ENCODE measurements at places on chromosomes 5 and 9.

DNA sequence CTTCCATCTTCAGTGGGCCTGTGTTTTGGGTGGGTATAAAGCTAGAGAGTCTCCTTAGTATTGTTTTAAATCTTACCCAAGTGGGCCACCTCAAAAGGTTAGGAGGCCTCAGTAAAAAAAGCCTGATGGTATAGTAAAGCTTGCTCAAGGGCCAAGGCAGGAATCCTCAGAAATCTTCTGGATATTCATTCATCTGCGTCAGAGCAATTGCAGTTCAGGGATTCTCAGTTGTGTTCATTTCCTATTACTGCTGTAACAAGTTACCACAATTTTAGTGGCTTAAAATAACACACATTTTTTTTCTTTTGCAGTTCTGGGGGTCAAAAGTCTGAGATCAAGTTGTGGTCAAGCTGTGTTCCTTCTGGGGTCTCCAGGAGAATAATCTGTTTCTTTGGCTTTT is 985.5 kb downstream of the TLE4 start:
- DNase-seq, result no peak

GRCh38 chr5:66628561-66628960 is 32.4 kb downstream of the MAST4 start:
- no peak for DNase-seq

GRCh38 chr5:147818290-147818689 is 13.2 kb downstream of the SPINK1 start:
- DNase-seq, result no peak

DNA sequence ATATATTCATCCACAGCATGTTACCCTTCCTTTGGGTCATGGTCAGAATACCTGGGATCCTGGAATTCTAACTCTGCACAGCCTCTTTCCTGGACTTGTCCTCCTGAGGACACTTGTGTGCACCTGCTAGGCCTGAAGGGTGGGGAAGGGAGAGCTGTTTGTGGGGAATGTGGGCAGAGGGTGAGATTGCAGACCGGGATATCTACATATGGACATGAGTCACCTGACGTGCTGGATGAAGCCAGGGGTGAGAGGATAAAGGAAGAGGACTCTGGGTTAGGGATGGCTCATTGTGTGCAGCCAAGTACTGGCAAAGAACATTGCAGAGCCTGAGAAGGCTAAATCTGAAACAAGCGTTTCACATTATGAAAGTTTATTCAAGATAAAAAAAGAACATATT is 241.4 kb upstream of the RPS23 start:
- DNase-seq, result no peak

- peak; percentile 32 for DNase-seq
These were observed 1.4 kb upstream of the ENC1 start for GRCh38 chr5:74641735-74642542.

DNA sequence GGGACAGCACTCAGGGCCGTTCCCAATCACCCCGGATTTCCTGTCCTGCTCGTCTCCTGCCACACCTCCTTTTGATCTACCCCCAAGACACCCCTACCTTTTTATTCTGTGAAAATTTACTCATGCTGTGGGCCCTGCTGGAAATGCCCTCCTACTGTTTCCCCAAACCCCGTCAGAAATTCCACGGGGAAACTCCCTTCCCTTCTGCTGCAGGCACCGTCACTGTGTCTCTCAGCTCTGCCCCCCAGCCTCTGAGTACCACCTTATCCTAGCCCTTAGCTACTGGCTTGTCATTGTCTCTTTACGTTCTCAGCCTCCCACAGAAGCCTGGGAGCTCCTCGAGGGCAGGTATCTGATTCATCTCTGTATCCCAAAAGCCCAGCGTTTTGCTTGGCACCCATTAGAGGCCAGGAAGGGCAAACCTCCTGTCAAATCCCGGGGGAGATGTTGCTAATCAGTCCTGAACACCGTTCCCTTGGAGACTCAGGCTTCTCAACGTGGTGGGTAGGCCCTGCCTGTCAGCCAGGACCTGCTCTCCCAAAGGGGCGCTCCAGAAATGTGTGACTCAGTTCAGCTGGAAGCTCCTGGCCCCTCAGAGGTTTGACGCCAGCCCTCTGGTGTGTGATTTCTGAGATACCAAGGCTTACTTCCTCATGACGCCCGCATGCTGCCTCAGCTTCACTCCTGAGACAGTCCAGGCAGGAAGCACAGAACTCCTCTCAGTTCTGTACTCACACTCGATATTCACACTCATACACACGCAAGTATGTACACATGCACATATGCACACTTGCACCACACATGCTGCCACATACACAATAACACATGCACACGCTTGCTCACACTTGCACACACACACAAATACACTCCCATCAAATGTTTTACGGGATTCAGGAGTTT is 50.7 kb upstream of the GRHPR start:
- no peak for DNase-seq

DNA sequence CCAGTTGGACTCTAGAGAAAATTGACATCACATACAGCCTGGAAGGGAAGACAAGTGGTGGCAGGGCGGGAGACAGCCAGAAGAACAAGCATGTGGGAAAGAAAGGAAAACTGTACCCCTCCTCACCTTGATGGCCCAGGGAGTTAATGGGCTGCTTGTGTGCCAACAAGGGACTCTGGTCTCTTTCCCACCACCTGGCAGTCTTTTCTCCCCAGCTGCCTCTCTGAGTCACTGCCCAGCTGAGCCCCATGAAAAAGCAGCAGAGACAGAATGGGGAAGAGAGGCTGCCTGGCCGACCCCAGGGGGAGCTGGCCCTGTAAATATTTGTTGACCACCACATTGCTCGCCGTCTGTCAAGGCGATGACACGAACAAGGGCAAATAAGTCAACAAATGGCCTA is 359.4 kb downstream of the ENC1 start:
- DNase-seq, result no peak

GRCh38 chr9:95491543-95492320 is 25.0 kb downstream of the PTCH1 start:
- no peak for DNase-seq

DNA sequence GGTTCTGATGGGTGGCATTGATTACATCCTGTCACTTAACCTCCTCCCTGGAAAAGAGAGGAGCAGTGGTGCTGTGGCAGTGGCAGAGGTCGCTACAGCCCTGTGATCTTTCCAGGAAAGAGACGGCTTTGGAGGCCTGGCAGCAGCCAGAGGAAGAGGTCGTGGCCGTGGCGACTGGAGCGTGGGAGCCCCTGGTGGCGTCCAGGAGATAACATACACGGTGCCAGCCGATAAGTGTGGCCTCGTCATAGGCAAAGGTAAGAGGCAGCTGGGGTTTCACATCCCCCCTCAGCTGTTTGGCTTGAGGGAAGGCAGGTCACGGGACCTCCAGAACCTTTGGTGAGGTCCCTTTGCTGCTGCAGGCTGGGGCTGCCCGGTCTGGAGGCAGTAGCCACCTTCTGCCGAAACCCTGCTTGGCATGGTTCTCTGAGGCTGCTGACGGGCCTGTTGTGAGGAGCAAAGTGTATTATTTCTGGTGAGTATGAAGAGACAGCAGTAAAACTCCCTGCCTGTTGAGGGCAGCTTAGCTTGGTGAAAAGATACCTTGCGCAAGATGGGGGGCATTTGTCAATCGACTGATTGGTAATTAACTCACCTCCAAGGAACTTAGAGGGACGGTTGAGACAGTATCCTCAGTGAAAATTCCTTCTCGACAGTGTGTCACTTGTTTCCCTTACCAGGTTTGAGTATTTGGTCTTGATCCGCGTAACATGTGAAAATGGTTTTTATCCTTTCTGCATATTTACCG is 38.0 kb upstream of the PRDM12 start:
- no peak for DNase-seq

- DNase-seq, result no peak
These were observed 457.5 kb upstream of the ZNF608 start for GRCh38 chr5:125203912-125204311.

DNA sequence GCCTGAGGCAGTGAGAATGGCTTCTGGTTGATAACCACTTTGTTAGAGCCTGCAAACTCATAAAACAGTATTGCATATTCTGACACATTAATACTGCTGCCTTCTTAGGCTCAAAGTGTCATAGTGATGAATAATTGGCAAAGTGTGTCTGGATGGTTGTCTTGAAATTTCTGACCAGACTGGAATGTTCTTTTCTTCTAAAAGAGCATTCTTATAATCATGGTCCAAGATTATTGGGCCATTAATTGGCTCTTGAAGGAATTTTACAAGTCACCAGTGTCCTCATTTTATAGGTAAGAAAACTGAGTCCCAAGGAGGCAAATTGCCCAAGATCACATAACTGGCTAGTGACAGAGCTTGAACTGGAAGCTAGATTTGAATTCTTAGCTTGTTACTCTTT is 111.7 kb downstream of the PCSK1 start:
- DNase-seq, result no peak

- DNase-seq, result no peak
These were observed 2.3 kb downstream of the LCNL1 start for GRCh38 chr9:136985027-136985602.

DNA sequence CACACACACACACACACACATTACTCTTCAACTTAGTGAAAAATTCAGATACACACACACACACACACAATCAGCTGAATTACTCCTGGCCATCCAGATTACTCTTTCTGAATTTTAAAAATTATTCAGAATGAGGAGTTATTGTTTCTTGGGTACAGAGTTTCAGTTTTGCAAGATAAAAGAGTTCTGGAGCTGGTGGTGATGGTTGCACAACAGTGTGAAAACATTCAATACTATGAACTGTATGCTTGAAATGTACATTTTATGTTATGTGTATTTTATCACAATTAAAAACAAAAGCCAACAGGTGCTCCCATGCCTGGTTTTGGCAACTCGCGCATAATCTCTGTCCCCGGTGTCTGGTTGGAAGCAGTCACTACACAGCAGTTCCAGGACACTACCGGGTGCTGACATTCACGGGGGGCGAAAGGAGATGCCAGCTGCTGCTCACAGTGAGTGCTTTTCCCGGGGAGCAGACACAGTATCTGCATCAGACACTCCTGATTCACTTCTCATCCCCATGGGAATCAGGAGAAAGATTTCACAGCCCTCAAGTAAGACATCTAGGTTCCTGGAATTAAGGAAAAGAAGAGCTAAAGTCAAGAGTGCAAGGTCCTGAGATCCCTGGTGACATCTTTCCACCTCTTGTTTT is 55.7 kb downstream of the LHFPL2 start:
- DNase-seq, result no peak

DNA sequence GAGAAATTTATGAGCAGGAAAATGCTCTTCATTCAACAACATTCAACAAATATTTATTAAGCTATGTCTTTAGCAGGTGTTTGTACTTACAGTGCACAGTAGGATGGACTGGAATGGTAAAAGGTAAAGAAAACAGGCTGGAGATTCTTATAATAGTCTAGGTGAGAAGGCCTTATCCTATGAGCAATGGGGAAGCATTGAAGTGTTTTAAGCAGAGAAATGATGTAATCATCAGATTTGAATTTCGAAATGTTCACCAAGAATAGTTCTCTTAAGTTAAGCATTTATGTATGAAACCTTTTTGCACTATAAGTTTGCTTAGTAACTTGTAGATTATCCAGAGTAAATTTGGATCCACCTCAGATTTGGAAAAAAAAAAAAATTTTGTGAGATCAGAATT is 209.3 kb downstream of the NR3C1 start:
- no peak for DNase-seq

DNA sequence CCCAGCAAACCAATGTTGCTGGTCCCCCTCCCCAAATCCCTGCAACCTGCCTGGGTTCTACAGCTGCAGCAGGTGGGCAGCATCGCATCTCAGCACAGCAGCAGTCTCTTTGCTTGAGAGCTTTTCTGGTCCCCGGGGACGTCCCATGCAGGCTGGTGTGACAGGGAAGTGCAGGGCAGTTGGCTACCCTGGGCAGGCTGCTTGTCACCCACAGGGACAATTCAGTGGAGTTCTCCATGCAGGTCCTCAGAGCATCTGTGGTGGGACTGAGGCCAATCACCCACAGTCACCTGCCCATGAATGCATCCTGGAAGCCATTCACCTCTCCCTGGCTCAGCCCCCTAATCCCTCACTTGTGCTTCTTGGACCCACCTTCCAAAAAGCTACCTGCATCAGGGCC is 43.9 kb upstream of the SEMA4D start:
- DNase-seq, result no peak

GRCh38 chr5:176737746-176738636 is 72.4 kb upstream of the UNC5A start:
- peak; percentile 24 for DNase-seq

DNA sequence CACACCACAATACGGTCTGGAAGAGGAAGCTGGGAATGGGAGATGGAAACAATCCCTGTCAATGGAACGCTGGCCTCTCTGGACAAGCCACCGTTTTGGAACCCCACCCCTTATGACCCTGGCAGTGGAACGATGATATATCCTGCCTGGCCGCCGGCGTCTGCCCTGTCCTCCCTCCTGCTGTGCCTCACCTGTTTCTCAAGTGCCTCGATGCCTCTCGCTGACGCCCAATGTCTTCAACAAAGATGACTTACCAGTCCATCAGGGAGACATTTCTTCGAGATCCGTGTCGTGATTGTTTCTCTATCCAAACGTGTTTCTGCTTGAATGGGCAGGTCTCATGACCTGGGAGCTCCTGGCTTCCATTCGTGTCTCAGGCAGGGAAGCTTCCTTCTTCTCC is 476.5 kb downstream of the SPATA31A7 start:
- no peak for DNase-seq

GRCh38 chr5:170885809-170886208 is 24.0 kb downstream of the RANBP17 start:
- no peak for DNase-seq

- DNase-seq, result no peak
These were observed 782 bp downstream of the BICD2 start for GRCh38 chr9:92763721-92764380.

- no peak for DNase-seq
These were observed 44.2 kb upstream of the CD180 start for GRCh38 chr5:67240846-67241245.

- DNase-seq, result no peak
These were observed 89.5 kb upstream of the LHFPL2 start for GRCh38 chr5:78738104-78738503.

DNA sequence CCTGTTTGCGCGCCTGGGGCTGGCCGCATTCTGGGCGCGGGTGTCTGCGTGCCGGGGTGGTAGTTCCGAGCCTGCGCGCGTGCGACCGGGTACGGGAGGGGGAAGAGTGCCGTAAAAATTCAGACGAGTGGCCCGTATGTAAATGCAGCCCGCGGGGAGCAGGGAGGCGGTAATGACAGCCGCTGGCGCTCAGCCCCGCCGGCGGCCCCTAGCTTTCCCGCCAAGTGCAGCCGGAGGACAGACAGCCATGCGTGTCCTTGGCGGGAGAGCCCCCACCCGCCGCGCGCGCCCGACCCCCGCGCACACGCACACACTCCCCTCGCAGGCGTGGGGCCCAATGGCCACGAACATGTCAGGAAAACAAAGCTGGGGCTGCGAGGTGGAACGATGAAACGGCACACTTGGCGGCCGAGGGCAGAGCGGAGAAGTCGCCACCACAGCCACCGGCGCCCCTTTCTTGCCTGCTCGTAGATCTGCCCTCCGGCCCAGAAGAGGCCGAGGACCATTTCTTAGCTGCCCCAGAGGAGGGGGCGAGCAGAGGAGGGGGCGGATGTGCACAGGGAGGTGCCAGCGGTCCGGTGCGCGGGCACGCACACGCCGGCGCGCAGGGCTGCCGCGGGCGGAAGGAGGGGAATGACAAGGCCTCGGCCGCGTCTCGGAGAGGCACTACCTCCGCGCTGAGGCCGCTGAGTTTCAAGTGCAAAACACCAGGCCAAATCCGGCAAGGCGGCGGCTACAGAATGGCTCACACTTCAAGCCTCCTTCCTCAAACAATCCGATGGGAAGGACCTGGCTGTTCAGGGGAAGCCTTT is 208.4 kb downstream of the MEF2C start:
- DNase-seq, result peak; percentile 61

GRCh38 chr9:126304207-126304970 is 22.2 kb upstream of the MVB12B start:
- no peak for DNase-seq

All from mesothelial cell of epicardium (in vitro differentiated cells).